Inflammatory macrophage (primary cell): ENCODE measurements at places on chromosomes 3 and 15.

DNA sequence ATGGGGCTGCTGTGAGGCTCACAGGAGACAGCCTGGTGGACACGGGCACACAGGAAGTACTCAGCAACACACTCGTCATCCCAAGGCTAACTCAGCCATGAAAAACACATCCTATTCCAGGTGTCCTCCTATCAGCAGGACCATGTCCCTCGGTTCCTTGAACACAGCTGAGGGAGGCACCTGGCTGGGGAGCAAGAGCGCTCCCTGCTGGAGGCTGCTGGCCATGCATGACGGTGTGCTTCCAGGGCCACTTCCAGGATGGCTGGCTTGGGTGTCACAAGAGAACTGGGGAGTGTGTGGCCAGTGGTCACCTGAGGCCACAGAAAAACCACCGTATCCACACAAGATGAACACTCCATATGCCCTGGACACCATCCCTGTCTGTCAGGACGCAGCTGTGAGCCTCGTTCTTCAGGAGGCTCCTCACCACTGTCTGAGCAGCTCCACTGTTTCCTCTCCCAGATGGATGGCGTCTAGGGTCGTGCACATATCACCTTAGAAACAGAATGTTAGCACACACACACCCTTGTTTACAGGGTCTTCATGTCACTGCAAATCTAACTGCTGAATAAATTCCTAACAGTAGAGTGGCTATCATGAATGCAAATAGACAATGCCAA is 31.0 kb downstream of the POC1A start:
- DNase-seq: peak; percentile 80

GRCh38 chr3:153927107-153927506 is 194.1 kb upstream of the ARHGEF26 start:
- DNase-seq: peak; percentile 23

DNA sequence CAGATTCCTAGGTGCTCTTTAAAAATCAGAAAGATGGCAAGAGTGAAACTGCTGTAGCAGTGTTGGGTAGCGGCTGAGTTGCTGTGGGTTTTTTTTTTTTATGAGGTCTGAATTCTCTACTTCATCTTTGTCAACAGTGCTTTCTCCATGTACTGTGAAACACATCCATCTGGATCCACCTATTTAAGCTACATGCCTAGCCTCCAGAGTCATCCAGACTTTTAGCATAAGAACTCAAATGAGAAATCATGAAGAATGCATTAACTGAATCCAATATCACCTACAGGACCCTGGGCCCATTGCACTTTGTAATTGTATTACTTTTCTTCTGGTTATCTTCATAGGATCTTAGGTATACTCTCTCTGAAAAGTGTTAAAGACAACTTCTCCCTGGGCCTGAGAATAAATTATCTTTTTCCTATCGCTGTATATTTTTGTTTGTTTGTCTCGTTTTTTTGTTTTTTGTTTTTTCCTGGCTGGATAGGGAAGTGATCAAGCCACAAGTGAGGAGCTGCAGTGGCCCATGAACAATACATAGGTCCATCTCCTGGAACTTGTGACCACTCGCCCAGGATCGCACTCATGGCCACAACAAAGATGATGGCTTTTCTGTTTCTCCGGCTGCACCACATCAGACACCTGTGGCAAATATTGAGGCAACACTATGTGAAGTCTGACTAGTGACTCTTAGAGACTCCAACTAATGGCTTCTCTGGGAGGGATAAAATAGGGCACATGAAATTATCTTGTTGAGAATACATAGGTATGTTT is 609.9 kb upstream of the AGTR1 start:
- no peak for DNase-seq

DNA sequence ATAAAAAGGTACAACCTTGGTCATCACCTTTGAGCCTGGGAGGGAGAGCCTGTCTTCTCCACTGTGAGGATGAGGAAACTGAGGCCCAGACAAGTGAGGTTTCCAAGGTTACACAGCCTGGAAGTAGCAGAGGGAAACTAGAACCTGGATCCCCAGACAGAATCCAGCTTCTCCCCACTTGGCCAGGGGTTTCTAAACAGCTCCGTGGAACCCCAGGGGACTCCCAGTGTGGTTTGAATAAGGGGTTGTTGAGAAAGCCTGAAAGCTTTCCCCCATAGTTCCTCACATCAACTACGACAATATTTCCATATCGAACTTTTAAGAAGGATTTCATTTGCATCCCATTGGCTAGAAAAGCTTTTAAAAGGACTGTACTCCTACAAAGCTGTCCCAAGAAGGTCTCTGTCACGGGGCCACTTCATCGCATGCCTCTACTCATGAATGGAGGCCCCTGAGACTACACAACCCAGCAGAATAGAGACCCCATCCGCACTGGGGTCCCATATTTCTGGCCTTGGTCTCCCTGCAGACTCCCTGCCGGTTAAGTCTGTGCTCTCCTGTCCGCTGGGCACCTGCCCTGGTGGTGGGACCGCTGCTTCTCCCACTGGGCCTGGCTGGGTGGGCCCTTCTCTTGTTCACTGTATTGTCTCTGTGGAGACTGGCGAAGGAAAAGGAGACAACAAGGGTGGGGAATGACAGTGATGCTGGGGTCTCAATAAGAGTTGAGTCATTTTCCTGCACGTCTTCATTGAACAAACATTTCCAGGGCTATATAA is 178.5 kb downstream of the SMAD6 start:
- DNase-seq: no peak

DNA sequence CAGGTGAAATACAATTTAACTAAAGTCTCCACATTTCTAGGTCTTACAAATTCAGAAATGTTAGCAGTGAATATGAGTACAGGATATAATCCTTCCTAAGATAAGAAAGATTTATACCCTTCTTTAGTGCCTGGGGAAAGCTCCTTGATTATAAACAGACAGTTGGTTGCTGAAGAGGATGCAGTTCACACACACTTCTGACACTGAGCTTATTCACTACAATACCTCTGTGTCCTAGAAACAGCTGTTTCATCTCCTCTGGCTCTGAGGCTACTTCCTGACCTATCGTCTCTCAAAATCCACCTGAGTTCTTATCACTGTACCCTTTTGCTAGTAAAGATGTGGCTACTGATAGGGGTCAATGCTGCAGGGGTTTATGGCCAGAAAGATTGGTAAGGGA is 57.1 kb downstream of the TP63 start:
- DNase-seq: no peak

DNA sequence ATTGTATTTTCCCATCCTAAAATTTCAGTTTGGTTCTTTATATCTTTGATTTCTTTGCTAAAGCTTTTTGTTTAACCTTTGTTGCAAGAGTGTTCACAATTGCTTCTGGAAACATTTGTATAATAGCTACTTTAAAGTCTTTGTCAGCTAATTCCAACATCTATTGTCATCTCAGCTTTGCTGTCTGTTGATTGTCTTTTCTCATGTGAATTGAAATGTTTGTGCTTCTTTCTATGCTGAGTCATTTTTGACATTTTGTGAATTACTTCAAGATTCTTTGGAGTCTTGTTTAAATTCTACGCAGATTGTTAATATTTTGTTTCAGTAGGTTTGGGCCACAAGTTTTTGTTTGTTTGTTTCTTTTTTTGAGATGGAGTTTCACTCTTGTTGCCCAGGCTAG is 73.2 kb downstream of the SUCNR1 start:
- no peak for DNase-seq

DNA sequence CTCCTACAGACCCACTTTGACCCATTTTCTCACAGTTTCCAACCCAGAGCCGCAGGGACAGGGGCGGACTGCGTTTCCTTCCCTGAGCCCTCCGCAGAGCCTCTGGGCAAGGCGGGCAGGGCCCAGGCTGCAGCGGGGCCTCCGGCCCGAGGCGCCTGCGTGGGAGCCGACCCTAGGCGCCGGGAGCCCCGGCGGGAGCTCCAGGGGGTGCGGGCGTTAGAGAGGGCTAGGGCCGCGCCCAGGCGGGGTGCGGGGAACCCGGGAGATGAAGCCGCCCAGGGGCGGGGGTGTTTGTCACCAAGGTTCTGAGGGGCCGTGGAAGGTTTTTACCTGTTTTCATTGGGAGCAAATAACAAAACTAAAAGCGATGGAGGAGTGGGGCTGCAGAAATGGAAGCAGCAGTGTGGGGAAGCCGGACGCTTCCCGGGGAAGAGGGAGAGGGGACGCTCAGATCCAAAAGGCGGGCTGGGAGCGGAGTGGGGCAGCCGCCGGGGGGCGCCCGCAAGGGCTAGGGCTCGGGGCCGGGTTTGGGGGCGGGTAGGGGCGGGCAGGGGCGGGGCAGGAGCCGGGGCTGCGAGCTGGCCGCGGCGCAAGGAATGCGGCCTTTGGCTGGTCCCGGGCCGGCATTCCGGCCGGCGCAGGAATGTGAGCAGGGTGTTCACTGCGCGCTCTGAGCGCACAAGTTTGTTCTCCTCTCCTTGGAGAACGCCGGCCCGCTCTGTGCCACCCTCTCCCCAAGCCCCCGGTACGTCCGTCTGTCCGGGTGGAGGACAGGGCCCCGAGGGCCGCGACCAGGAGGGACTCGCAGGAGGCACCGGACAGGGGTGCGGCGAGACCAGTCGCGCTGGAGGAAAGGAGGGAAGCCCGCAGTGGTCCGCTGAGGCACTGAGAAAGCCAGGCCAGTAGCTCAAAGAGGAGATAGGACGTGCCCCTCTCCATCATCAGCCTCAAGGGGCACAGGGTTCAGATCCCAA is 61.1 kb downstream of the AMOTL2 start:
- no peak for DNase-seq
